ENCODE measurements at places on chromosomes 12 and 14. TPM values are rescaled to one million over a fixed set of nuclear protein-coding genes. Genes with fewer than 3 reads are reported as not detected.

GRCh38 chr12:18165422-18165871 lies 75.5 kb upstream of the RERGL start:
- no peak for DNase-seq

ANKRD13A gene
- 337 TPM for total RNA-seq

RNASE7 gene
- not detected for total RNA-seq

DNA sequence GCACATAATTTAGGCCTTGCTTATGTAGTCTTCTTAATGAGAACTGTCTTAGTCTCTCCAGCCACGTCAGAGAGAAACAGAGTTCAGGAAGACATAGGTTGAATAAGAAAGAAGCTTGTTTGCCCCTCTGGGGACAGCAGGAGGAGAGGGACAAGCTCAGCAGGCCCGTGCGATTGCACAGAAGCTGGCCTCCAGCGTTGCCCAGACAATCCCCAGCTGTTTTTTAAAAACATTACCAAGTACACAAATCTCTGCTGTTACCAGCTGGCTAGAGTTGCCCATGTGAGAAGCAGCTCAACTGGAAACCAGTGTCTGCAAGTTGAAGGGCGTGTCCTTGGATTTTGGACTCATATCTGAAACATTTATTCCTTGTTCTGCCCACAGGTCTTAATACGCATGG lies 232.6 kb downstream of the EFCAB11 start:
- DNase-seq: no peak

GRCh38 chr14:53620890-53621289 lies 335.7 kb downstream of the BMP4 start:
- DNase-seq: no peak

PIWIL1 gene
- total RNA-seq: not detected

SMOC1 gene
- total RNA-seq: not detected

DNA sequence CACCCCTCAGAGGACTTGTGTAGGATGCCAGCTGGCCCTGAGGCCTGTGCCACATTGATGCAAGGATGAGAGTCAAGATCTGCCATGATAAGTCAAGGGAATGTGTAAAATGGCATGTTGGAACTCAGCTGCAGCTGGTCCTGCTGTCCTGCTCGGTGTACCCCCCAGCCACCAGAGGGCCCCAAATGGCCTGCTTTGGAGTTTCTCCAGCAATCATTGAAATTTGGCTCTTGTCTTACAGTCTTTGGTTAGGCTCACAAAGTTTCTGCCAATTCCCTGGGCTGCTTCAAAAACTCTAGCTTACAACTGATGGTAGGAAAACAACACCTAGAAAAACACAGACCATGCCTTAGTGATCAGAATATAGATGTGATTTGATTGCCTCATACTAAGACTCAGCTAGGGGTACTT lies 76.8 kb downstream of the HSD17B6 start:
- peak; percentile 82 for DNase-seq

- DNase-seq: no peak
Observed at GRCh38 chr12:69431591-69432222, 38.5 kb upstream of the FRS2 start.

DNA sequence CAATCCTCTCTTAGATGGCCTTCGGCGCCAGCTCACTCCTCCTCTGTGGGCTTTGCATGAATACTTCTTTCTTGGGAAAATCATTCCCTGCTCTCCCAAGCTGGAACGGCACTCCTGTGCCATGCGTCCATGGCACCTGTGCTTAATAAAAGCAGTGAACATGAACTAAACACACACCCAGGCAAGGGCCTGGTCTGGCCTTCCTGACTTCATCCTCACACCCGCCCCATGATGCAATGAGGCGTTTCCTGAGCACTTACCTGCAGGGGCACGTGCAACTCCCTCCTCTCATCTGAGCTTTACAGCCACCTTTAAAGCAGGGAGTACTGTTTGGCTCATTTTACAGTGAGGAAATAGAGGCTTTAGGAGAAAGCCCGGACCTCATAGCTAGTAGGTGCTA lies 219.8 kb downstream of the SLC41A2 start:
- DNase-seq: no peak

DNA sequence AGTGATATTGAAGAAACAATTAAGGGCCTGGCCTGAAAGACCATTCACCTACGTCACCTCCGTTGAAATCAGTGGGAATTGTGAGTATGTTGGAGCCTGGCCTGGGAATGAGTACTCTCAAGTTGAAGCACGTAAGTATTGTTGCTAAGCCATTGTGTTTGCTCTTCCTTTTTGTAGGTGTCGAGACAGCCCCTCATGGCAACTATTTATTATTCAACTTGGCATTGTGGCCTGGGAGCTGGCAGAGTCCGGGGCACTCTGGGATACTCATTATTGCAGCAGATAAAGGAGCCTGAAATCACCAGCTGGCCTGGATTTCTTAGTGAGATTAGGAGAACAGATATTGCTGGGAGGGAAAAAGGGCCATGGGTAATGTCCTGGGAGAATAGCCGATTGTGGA lies 147.4 kb downstream of the C12orf75 start:
- no peak for DNase-seq

KCNC2 gene
- total RNA-seq: not detected

GRCh38 chr12:108468196-108468968 lies 46.7 kb upstream of the FICD start:
- peak; percentile 80 for DNase-seq

DNA sequence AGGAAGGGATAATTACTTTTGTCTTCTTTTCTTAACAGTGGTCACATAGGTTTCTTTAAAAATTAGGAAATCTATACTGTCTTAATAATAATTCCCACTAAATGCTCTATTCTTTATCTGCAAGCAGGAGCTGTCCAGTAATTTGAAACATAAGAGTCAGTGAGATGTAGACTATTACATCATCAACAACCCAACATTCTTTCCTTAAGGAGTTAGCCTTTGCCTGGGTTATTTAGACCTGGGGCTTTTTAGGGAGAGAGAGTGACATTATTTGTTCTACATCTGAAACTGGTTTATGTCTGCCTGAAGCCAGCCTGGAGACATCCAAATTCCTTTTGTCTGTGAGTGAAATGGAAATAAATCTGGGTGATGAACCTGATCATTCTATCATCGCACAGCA lies 294.4 kb downstream of the TMTC2 start:
- no peak for DNase-seq

DNA sequence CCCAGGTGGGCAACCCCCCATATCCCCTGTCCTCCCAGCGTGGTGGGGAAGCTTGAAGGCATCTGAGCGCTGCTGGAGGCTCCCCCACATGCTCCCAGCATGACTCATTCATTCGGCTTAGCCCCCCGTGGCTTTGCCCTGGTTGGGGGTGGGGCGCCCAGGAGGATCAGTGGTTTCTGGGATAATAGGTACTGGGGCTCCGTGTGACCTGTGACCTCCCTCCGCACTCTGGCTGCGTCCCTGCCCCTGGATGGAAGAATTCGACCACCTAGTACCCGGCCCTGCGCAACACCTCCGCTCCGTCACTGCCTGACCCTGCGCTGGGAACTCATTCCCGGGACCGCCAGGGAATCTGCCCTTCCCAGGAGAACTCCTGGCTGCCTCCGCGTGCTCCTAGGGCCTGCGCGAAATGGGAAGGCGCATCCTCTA lies 120.1 kb downstream of the AACS start:
- no peak for DNase-seq

SOX5 gene
- total RNA-seq: 15.2 TPM

DNA sequence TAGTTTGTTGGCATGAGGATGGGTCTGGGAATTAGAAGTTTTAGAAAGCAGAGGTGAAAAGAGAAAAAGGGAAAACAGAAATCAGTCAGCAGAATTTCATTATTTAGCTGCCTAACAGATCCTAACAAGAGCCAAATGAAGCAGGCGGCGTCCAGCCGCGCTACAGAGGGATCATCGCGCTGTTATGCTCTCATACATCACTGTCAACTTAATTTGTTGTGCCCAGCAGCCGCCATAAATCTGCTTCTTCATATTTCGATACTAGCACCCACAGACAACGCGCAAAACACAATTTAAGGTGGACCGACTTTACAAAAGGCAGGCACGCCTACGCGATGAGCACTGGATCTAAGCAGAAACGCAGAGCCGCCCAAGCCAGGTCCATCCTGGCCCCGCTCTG lies 66.7 kb downstream of the SETD3 start:
- no peak for DNase-seq

- DNase-seq: no peak
Observed at GRCh38 chr12:9708853-9709252, 24.0 kb downstream of the CLECL1 start.

LMO3 gene
- not detected for total RNA-seq

GRIP1 gene
- 0.07 TPM for total RNA-seq

SYCP3 gene
- total RNA-seq: not detected

GRCh38 chr12:49587174-49587908 lies 18.1 kb downstream of the FAM186B start:
- DNase-seq: no peak

GRCh38 chr12:78034025-78034424 lies 203.3 kb downstream of the NAV3 start:
- DNase-seq: no peak

GRCh38 chr12:19659501-19659900 lies 220.2 kb downstream of the AEBP2 start:
- DNase-seq: no peak

ITGA7 gene
- 2.6 TPM for total RNA-seq

GRCh38 chr14:65159281-65160062 lies 57.2 kb upstream of the MAX start:
- peak; percentile 80 for DNase-seq

- DNase-seq: no peak
Observed at GRCh38 chr12:64293654-64294364, 71.7 kb upstream of the KICS2 start.

- DNase-seq: peak; percentile 55
Observed at GRCh38 chr12:6612652-6613014, 5.5 kb upstream of the CHD4 start.

CAPS2 gene
- total RNA-seq: 50.2 TPM

DNA sequence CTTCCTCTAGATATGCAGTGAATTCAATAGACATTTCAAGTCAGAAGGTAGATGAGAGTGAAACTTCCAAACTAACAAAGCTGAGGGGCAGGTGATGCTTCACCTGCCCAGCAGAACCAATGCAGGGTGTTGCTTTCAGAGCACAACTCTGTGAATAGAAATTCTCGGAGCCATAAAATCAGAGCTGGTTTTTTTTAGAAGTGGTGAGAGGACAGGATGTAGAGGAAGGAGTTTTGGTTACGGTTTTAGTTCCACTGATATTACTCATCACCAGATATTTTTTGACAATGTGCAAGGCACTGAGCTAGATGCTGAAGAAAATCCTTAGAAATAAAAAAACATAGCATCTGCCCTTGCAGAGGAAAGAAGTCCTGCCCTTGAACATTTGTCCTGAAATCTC lies 62.2 kb downstream of the BMP4 start:
- no peak for DNase-seq

APOF gene
- not detected for total RNA-seq

DNA sequence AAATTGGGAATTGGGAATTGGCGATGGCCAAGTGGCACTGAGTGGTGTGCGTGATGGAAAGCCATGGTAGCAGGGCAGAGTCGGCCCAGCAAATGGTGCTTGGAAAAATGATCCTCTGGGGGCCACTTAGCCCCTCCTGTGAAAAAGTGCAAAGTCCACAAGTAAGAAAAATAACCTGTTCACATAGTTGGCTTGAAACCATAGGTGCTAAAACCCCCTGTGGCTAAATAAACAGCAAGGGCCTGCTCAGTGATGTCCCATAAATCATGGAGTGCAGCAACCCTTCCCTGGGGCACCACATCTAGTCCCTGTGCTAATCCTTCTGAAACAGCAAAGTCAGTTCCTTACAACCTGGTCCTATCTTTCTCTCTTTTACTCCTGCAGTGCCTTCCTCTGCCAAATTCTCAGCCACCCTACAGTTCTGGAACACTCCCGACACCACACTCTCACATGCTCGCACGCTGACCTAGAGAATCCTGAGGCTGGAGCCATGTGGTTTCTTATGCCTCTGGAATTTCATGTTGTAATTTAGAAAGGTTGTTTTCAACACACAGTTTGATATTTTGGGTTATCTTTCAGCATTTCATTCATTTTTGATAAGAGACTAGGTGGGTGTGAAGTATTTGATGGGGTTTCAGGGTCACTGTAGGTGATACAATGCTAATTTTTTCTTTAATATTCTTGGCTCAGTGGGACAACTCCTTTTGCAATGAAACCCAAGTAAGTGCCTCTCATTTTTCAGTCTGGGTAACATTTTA lies 123.6 kb downstream of the SMOC1 start:
- DNase-seq: no peak

- DNase-seq: no peak
Observed at GRCh38 chr12:86663716-86664115, 407.5 kb upstream of the MGAT4C start.
